NCI-H187 (cell line): ENCODE measurements at places on chromosomes 13 and 19.

- DNase-seq, result no peak
These were observed 19.6 kb upstream of the B3GNT3 start for GRCh38 chr19:17775245-17775927.

DNA sequence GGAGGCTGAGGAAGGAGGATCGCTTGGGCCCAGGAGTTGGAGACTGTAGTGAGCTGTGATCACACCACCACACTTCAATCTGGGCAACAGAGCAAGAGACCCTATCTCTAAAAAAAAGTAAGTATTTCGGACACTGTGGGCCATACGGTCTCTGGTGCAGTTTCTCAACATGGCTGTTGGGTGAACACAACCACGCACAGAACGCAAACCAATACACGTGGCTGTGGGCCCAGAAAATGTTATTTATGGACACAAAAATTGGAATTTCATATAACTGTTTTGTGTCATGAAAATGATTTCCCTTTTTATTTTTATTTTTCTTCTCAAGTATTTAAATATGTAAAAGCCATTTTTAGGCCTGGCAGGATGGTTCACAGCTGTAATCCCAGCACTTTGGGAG lies 19.5 kb downstream of the LDLR start:
- no peak for DNase-seq

DNA sequence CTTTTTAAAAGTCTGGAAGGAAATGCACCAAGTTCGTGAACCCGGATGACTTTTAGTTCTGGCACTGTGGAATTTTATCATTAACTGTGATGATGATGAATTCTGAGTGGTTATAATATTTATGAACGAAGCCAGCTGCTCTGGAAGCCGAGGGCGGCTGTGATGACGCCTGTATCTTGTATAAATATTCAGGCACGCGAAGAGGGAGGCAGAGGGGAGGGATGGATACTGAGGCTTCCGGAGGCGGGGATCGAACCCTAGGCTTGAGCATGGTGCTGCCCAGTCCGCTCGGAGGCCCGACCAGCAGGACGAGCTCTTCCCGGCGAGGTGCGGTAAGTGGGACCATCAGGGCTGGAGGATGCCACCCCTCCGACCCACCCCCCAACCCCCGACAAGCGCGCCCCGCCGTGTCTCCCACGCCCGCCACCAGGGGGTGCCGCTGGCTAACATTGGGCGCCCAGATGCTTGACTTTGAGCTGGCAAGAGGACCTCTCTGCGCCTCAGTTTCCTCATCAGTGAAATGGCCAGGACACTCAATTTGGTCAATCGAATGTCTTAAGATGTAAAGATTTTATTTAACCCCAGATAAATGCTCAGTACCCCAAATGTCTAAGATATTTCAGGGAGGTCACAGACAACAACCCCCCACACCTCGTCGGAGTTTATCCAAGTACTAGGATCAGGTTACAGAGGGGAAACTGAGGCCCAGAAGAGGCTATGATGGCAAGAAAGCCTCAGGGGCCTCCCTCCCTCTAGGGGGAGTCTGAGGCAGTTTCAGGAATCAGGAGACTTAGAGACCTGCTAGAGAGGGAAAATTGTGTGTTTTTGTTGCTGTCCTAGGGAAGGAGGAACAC lies 4.5 kb upstream of the RAB3A start:
- no peak for DNase-seq

- no peak for DNase-seq
These were observed 15.2 kb downstream of the CBY2 start for GRCh38 chr13:45717349-45717748.

DNA sequence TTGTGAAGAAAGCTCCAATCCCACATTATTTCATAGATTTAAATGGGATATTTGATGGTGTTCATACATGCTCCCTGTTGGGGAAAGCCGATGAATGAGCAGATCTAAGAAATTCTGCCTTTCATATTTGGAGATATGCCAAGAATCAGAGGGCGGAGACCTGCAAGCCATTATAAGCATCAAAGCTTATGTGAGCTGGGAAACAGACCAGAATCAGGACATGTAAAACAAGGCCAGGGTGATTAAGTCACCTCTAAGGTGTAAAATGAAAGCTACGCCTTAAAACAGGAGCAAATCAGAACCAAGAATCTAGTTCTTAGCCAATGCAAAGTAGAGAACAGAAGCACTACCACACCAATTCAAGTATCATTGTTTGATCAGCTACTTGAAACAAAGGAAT lies 392.4 kb downstream of the DCT start:
- DNase-seq, result no peak

GRCh38 chr13:33132644-33133440 lies 116.6 kb downstream of the KL start:
- DNase-seq, result no peak

DNA sequence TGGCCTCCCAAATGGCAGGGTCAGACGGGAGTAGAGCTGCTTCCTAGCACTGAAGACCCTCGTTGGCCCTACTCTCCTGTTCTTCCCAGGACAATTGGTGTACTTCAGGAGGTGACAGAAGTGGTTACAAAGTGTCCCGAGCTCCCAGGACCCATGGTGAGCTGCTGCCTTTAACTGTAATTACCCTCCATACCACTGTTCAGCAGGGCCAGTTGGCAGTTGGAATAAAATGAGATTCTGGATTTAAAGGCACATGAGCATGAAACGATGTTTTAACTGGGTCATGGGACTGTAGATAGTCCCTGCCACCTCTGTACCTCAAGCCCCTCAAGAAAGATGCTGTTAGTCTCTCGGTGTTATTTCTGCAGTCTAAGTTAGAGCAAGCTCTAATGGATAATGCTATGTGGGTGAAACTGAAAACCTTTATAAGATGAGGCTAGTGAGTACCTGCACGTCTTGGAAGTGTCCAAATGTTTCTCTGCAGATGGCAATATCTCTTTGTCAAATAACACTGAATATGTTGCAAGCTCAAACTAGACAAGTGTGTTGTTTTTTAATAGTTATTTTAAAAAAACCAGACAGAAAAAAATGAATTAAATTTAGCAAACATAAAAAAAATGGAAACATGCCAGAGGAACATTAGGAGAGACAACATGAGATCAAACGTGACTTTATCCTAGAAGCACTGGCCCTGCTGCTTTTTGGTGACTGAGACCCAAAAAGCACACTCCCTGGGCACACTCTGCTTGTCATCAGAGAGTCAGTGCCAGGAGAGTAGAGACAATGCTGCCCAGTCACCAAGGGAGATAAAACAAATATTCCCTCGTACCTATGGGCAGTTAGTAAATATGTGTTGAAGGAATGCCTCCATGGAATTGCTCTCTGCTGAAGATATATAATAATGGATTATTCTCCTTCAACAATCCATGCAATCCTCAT lies 266.3 kb downstream of the LMO7 start:
- DNase-seq, result no peak

GRCh38 chr19:29031216-29031615 lies 181.7 kb downstream of the UQCRFS1 start:
- DNase-seq, result no peak

- no peak for DNase-seq
These were observed 612.6 kb downstream of the DACH1 start for GRCh38 chr13:71254384-71254783.

DNA sequence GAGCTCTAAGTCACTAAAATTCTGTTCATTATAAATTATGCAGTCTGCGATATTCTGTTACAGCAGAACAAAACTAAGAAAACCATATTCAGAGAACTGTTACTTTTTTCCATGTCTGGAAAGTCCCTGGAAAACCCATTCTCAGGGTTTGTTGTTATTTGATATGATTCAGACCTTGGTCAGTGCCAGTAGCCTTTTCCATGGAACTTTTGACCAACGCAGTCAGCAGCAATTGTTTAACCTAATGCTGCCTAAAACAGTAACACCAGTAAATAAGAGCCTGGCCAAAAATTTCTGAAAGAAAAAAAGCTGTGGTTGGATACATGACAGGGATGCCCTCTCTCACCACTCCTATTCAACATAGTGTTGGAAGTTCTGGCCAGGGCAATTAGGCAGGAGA lies 402.7 kb downstream of the TBC1D4 start:
- DNase-seq, result no peak

DNA sequence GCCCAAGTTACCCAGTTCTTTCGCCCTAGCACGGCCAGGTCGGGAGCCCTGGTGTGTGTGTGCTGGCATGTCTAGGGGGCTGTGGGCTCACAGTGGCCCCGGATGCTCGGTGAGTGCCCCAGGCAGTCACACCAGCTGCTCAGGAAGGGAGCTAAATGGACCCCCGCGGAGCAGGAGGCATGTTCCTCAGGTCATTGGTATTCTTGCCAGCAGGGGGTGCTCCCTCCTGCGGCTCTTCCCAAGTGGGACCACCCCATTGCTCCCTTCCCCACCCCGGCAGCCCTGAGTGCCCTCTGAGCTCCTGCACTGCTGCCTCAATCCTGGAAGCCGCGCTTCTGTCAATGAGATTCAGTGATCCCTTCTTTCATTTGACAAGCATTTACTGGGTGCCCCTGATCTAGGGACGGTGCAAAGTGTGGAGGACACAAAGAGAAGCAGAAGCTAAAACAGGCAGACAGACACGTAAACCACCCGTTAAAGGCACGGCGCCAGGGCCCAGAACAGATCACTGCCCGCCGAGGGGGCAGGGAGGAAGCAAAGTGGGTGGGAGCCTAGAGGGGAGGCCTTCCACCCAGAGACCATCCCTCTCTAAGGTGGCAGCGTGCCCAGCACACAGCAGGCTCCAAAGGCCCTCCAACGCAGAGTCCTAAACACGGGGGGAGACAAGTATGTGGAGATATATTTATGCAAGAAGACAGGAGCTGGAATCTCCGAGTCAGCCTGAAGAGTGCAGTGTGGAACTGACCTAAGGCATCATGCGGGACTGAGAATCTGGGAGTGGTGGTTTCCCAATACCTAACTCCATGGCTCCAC lies 5.2 kb upstream of the ADPRHL1 start:
- DNase-seq, result no peak

- DNase-seq, result no peak
These were observed 102.1 kb downstream of the VWA8 start for GRCh38 chr13:41858780-41859179.

DNA sequence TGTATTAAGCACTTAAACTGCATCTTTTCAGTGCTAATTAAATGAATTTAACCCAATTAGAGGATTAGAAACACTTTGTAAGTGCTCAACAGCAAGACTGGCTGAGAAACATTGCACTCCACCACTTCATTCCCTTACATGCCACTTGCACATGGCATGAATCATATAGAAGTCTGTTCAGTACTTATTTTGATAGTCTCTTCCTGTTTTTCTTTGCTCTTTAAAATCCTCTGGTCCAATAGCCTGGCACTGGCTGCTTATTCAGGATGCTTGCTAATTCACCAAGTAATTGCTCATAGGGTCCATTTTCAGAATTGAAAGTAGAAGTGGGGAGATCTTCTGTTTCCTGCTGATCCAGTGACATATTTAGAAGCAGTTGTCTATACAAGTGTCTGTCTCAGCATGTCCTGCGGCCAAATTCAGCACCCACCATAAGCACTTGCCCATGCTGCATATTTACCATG lies 900.1 kb downstream of the PCDH9 start:
- DNase-seq, result no peak

DNA sequence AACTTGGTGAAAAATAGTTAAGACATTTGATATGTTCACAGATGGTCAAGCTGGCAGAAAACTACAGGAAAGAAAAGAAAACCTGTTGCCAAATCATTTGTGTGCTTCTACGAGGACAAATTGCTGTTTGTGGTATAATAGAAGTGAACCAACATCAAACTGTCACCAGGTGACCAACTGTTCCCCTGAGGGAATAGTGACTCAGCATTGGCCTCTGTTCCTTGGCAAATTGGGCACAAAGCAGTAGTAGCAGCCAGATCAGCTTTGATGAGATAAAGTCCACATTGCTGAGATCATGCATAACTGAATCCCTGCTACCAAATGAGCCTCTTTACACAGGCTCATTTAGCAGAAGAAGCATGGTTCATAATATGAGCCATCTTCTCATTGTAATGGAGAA lies 103.5 kb downstream of the POSTN start:
- no peak for DNase-seq

- DNase-seq, result no peak
These were observed 62.2 kb downstream of the CCNE1 start for GRCh38 chr19:29873801-29874575.

DNA sequence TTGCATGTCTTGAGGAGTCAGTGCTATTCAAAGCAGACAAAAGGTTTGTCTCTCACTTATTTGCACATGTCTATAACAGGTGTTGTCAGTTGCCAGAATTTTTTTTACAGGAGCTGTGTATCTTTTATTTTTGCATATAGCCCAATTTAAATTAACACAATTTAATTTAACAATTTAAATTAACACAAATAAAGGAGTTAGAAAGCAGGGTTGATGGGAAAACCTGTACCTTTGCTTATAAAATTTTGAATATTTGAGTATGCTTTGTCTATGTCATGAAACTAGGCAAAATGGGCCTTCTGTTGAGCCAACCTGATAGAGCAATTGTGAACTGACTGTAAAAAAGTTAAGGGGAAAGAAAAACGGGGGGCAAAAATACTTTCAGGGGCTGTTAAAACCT lies 78.0 kb downstream of the MAP4K1 start:
- DNase-seq, result no peak

DNA sequence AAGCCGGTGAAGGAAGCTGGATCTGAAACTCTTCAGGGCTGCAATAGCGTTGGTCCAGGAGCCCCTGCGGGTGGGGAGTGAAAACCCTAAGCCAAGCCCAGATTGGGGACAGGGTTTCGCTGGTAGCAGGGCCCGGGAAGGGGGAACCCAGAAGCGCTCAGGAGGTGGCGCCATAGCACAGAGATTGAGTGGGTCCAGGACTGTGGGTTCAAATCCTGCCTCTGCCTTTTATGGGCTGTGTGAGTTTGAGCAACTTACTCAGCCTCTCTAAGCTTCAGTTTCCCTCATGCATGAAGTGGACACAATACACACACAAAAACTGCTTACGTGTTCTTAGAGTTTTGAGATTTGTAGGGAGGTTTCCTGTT lies 8.3 kb upstream of the SYCN start:
- DNase-seq, result no peak

DNA sequence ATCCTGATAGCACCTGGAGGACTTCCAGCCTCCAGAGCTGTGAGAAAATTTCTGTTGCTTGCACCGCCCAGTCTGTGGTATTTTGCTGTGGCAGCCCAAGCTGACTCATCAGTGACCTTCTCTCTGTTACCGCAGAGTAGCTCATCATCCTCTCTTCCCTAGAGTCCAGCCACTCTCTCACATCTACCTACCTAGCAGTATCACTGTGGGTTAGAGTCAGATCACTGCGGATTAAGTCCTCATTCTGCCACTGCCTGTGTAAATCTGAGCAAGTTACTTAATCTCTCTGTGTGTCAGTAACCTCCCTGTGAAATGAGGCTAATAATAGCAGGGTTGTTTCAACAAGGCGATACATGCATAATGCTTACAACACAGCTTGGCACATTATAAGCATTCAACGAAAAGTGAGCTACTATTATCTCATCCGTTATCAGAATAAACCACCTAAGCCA lies 40.3 kb upstream of the USPL1 start:
- DNase-seq, result no peak
